Omental fat pad (tissue), 4 donors: ENCODE measurements at places on chromosomes 7 and 10. TPM values are rescaled to one million over a fixed set of nuclear protein-coding genes. Genes with fewer than 3 reads are reported as not detected.

DNA sequence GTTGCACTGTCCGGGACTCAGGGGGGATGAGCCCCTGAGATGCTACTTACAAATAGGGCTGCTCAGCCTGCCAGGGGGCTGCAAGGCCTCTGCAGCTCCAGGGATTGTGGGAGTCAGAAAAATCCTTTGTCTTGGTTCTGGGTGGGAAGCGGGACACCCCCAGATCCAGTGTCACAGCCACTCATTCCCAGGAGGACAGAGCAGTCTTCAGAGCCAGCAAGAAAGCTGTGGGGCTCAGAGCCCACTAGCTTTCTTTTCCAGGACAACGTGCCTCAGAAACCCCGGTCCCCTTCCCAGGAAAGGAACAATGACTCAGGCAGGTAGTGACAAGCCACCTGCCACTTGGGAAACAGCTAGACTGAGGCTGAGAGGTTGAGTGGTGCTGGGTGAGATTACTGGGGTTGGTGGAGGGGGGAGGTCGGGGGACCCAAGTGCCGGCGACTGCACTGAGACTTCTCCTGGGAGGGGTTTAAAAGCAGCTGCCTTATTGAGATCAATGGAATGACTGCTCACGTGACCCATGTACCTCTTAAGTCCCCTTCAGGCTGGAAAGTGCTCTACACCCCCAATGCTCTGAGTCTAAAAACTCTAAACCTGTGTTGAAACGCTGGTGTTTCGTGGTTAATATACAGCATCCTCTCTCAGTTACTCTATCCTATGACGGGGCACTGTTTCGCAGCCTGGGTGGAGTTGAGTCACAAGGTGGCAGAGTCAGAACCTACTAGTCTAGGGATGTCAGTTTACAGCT is 123.6 kb downstream of the UBE2H start:
- DNase-seq = no peak

DNA sequence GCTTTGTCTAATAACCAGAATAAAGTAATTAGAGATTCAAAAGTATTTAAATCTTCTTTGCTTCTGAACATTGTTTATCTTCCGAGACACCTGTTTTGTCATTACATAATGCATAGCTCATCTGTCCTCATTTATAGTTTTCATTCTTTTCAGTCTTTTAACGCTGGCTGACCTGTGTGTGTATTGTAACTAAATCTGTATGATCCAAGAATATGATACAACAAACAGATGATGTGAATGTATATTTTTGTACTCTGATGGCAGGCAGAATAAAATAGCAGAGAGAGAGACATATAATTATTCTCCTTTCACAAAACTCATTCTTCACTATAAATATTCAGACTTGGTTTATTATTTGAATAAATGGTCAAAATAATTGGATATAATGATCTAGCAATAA is 80.6 kb downstream of the ORC5 start:
- no peak for DNase-seq

DNA sequence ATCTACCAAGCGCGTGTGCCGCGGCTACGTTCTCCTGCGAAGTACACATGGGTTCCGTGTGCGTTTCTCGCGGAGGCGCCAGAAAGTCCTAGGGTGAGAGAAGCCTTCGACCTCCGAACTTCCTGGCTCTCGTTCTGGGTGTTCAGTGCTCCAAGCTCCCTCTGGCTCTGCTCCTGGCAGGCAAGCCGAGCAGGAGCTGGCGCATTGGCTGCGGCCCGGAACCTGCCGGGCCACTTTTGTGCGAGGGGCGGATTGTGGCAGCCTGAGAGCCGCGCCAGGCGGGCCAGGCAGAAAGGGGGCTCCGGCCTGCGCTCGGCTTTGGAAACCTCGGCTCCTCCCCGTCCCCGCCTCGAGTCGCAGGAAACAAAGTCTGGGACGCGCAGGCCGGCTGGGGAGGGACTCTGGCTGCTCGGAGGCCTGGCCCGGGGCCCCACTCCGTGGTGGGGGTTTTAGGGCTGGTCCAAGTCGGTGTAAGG is 9.6 kb downstream of the EMX2 start:
- no peak for DNase-seq

DNA sequence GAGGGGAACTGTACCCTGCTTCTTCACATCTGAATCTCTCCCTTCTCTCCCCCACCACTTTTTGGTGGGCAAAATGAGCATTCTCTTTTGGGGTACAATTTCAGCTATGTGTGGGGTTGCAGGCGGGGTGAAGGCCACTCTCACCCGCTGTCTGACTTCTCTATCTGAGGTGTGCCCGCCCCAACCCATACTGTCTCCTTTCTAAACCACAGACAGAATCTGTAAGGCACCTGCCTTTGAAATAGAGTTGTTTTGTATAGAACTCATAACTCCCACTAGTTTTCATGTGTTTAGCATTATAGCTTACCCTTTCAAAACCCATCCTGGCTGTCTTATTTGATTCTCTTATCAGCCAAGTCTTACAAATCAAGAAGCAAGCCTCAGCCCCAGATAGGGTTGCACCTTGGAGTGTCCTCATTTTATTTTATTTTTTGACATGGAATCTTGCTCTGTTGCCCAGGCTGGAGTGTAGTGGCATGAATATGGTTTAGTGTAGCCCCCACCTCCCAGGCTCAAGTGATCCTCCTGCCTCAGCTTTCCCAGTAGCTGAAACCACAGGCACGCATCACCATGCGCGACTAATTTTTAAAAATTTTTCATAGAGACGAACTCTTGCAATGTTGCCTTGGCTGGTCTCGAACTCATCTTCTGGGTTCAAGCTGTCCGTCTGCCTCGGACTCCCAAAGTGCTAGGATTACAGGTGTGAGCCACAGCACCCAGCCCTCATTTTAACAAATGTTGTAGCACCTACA is 11.9 kb downstream of the TSPAN14 start:
- no peak for DNase-seq

GRCh38 chr7:50956522-50957155 is 173.9 kb upstream of the GRB10 start:
- DNase-seq = no peak

- DNase-seq = no peak
These were observed 70.1 kb upstream of the PLPP4 start for GRCh38 chr10:120386896-120387295.

DNA sequence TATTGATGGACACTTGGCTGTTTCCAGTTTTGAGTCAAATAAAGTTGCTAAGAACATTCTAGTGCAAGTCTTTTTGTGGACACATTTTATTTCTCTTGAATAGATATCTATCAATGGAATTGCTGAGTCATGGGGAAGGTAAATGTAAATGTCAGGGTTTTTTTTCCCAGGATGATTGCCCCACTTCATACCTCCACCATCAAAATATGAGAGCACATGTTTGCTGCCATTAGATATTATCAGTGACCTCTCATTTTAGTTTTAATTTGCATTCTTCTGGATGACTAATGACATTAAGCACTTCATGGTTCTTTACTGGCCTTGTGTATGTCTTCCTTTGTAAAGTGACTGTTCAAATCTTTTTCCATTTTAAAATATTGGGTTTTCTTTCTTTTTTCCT is 45.7 kb downstream of the PAPSS2 start:
- no peak for DNase-seq

Gene ZNF467
- total RNA-seq = 4.2 TPM
